Stimulated activated naive CD4-positive, alpha-beta T cell (primary cell): ENCODE measurements at places on chromosomes 4 and X.
A peak's percentile ranks its signal among the peaks of the same experiment; 100 is the strongest.

DNA sequence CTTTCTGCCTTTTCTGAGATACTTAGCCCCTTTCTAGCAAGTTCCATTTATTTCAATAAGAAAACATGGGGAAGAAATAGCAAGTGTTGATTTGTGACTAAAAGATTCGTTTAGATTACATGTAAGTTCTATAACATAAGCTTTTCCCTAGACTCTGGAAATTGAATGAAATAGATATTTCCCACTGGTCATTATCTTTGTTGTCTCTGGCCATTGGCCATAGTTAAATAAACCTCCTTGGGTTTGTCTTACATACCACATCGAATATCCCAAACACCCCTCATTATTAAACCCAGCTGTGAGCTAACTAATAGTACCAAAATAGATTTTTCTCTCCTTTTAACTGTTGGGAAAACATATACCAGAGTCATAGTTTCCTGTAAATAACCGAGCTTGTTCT, 534.8 kb downstream of the IQCM start:
- no peak for DNase-seq

DNA sequence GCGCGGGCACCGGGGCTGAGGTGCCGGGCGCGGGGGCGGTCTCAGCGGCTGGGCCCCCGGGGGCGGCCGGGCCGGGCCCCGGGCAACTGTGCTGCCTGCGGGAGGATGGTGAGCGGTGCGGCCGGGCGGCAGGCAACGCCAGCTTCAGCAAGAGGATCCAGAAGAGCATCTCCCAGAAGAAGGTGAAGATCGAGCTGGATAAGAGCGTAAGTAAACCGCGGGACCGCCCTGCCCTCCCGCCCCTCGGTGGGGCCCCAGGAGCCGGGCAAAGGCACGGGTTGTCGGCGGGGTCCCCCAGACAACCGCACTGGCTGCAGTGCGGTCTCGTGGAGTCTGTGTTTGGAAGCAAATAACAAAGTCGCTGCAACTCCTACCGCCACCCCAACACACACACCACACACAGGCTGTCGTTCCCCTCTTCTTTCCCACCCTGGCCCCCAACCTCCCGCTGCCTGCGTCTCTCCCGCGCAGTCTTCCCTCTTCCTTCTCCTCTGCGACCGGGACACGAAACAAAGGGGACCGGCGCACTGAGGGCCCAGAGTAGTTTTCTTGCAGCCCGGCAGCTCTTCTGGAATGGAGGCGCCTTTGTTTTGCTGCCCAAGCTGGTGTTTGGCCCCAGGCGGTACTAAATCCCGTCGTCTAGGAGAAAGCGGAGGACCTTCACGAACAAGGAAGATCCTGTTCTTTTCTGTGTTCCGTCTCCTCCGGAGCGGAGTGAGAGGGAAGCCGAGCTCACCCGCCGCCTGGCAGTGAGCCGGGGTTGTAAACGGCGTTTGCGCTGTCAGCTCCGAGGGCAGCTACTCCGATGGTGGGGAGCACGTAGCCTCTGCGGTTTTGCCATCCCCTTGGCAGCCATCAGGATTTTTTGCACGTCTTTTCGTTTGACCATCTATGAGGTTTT, 788 bp downstream of the SAP30 start:
- peak; percentile 47 for DNase-seq

- DNase-seq, result no peak
Measured at GRCh38 chr4:174009686-174010451, 273.6 kb downstream of the FBXO8 start.

GRCh38 chrX:121975671-121976070, 928.3 kb downstream of the GLUD2 start:
- DNase-seq, result no peak

DNA sequence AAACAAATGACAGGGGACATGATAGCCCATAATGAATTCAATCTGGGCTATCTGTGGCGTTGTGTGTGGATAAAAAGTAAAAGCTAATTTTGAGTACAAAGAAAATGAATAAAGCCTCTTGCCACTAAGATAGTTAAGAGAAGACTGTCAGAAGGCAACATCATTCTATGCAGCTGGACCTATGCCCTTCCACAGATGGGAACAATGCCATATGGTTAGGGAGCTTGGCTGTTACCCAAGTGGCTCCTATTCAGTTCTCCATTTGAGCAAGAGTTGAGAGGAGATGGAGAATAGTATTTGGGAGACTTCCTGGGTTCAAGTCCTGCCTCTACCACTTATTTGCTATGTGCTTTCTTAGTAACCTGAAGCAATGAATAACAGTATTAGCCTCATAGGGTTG, 107.7 kb downstream of the ANXA3 start:
- no peak for DNase-seq

DNA sequence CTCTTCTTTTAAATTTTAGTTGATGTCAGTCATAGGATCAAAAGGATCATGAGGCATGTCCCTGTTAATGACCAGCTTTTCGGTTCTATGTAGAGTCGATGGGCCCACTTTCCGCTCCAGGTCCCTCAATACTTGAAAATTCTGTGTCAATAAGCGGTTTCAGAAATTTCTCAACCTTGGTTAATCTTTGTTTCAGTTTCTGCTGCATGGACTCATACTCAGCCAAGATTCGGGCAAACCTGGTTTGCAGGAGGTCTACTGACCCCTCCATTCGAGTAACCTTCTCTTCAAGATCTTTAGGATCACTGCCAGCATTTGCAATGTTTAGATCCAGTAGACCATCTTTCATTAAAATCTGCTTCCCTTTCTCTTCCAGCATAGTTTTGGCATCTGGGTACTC, 22.0 kb upstream of the NFXL1 start:
- DNase-seq, result no peak

DNA sequence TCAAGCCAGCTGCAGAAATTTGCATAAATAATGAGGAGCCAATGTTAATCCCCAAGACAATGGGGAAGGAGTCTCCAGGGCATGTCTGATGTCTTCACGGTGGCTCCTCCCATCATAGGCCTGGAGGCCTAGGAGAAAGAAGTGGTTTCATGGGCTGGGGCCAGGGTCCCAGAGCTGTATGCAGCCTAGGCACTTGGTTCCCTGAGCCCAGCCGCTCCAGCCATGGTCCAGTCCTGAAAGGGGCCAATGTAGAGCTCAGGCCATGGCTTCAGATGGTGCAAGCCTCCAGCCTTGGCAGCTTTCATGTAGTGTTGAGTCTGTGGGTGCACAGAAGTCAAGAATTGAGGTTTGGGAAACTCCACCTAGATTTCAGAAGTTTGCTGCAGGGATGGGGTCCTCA, 628.2 kb upstream of the GRIA3 start:
- no peak for DNase-seq

GRCh38 chrX:55754861-55755294, 37.3 kb downstream of the RRAGB start:
- DNase-seq, result no peak

DNA sequence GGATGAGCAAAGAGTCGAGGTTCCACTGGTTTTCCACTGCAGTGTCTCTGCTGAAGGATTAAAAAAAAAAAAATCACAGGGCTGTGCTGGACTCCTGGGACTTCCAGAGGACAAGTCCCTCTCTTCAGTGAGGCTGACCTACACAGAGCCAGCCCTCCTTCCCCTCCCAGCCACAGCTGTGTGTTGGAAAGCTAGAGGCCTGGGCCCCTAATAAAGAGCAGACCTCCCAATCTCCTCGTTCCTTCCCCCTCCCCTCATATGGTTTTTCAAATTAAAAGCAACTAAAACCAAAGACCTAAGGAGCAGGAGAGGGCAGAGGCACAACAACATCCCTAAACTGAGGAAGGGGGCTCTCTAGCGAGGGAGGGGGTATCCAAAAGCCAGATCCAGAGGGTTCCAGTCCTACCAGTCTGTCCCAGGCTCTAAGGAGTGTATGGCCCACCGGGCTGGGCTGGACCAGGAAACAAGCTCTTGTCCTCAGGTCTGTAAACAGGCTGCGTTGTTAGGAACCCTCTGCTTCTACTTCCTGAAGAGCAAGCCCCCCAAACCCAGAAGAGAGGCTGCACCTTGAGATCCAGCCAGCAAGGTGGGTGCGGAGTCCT, 4.0 kb upstream of the PDGFRA start:
- DNase-seq, result no peak

- DNase-seq, result no peak
Measured at GRCh38 chrX:79568309-79568708, 201.2 kb upstream of the ITM2A start.

DNA sequence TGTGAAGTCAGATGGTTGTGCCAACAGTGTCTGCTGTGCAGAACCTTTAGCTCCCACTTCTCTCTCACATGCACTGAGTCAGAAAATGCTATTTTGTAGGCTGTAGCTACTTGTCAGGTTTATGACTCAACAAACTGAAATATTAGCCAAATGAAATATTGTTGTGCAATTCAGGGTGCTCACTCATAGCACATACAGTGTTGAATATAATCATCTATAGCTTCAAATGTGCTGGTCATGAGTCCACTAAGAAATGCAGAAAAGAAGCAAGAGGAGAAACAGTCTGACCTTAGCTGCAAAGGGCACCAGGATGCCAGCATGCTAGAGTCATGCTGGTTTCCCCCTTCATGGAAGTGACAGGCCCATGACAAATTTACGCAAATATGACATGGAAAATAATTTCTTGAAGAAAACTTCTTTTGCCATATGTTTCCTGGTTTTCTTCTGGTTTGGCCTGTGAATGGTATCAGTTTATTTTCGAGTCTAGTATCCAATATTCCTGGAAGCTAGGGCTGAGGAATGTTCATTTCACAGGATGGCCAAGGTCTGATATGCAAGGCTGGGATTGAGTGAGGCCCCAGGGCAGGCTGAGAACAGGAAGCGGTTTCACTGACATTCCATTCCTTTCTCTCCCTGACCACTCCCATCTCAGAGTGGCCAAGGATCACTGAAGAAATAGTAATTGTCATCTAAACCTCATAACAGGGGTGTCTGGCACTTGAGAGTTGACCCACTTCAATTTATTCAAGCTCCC, 10.3 kb upstream of the CXCL2 start:
- DNase-seq, result no peak

- DNase-seq, result no peak
Measured at GRCh38 chr4:104907074-104907649, 239.5 kb upstream of the TET2 start.

DNA sequence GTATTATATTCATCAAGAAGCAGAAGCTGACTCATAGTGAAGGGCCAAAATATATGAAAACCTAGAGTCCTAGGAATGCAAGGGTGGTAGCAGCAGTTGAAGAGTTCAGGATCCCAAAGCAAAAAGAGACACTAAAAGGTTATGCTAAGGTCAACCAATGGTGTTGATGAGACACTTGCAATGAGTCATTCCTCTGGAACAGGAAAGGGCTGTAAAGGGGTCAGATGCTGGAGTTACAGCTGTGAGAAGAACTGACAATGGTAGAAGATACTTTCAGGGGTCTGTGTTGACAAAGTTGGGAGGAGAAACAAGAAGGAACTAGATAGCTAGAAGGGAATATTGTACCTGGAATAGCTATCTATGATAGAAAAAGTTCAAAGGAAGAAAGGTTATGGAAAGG, 47.5 kb downstream of the ZGRF1 start:
- DNase-seq, result no peak

DNA sequence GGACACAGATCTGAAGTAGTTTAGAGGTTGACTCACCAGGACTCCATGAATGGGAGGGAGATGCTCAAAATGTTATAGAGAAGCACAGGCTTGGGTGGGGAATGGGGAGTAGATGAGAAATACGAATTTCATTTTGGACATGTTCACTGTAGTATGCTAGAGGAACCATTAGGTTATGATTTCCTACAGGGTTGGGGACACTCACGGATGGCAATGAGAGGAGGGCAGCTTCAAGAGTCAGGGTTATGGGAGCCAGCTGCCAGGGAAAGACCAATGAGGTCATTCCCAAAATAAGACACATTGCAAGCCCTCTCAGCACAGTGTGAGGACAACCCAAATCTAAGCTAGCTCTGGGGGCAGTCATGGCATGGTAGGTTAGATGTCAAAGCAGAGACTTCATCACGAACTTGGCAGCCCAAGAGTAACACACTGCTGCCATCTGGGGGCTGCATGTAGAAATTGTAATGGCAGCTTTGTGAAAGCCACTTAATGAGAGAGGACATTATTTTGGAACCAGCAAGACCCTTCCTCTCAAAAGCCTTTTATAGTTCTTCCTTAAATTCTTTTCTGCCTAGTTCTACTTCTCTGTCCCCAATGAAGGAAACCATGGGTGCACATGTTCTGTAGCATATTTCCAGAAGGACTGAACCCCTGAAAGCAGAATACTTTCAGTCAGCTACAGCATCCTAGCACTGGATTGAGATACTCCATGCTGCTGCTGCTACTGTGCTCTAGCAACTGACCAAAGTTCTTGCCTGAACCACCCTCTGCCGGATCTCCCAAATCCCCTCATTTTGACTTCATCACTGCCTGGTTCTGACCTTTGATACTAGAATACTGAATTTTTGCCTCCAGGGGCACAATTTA, 16.2 kb upstream of the ZCCHC12 start:
- DNase-seq, result no peak

DNA sequence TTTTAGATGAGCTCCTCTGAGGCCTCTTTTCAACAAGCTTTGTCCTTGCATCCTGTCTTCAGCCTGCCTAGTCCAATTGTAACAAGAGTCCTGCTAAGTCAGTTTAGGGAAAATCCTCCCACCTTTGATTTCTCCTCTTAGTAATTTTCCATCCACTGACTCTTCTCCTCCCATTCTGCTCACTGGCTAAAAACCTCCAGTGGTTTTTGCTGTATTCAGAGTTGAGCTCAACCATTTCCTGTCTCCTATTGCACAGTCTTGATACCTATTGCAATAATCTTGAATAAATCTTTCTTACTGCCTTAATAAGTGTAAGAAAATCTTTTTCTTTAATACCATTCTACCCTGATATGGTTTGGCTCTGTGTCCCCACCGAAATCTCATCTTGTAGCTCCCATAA, 117.8 kb upstream of the ENPP6 start:
- DNase-seq, result no peak

DNA sequence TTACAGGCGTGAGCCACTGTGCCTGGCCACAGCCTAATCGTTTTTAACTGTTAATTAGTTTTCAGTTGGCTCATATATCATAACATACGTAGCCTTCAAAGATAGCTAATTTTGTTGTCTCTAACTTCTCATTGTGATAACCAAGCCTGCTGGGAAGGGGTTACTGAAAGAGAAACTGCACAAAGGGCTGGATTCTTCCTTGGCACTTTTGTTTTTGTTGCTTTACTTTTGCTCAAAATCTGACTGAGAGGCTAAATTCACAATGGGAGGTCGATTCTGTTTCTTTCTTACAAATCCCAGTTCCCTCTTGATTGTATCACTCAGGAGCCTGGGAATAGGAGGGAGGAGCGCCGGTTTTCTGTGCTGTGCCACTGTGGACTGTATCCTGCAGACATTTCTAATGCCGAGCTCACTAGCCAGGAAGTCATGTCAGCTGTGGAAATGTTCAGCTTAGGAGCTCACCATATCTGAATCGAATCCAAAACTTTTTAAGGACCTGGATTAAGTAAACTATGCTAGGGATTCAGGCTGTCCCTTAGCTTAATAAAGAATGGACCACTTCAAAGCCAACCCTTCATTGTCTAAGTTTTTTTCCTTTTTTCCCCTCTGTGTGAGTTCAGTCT, 120.5 kb upstream of the FAT1 start:
- DNase-seq, result no peak

- DNase-seq, result no peak
Measured at GRCh38 chr4:15479913-15480185, 10.2 kb downstream of the CC2D2A start.

GRCh38 chrX:110803506-110803905, 7.9 kb upstream of the CHRDL1 start:
- DNase-seq, result no peak
